GM18507 (cell line): ENCODE measurements at places on chromosomes 2 and 18.

GRCh38 chr2:161576421-161576820 is 47.8 kb upstream of the SLC4A10 start:
- no peak for DNase-seq

GRCh38 chr2:39492095-39492590 is 55.1 kb upstream of the MAP4K3 start:
- DNase-seq = peak; percentile 69

DNA sequence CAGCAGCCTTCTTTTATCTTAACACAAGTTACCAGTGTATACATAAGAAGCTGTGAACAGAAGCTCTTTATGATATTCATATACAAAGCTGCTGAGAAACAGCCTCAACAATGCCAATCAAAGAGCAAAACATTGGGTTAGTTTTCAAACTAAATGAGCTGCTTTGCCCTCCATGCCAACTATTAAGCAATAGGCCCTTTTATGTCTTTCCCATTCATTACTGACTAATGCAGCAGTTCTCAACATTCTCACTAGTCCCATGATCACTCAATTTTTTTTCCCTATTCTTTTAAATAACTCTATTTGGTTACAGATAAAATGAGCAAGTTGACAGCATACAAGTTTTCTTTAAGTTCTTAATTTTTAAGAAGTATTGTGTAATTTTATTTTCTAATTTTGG is 57.9 kb upstream of the FRZB start:
- no peak for DNase-seq

DNA sequence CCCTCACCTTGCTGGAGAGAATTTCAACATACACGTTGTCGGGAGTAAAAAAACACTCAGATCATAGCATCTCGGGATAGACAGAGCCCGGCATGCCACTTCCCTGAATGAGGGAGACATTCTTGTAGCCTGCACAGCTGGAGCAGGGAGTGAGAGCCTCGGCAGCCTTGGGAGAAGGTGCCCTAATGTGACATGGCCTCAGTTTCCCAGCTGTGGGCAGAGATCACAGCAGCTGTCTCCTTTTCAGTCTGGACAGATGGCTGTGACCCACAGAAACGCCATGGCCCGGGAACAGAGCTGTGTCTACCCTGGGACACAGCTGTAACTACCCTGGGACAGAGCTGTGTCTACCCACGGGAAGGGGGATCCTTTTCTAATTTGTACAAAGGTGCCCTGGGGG is 55.9 kb downstream of the HS1BP3 start:
- no peak for DNase-seq

- no peak for DNase-seq
These were observed 1018.2 kb upstream of the NXPH2 start for GRCh38 chr2:139798391-139798790.
